NCI-H526 treated with DMSO at 0.1 percent for 48 hours (cell line): ENCODE measurements at places on chromosomes 6 and 20.

DNA sequence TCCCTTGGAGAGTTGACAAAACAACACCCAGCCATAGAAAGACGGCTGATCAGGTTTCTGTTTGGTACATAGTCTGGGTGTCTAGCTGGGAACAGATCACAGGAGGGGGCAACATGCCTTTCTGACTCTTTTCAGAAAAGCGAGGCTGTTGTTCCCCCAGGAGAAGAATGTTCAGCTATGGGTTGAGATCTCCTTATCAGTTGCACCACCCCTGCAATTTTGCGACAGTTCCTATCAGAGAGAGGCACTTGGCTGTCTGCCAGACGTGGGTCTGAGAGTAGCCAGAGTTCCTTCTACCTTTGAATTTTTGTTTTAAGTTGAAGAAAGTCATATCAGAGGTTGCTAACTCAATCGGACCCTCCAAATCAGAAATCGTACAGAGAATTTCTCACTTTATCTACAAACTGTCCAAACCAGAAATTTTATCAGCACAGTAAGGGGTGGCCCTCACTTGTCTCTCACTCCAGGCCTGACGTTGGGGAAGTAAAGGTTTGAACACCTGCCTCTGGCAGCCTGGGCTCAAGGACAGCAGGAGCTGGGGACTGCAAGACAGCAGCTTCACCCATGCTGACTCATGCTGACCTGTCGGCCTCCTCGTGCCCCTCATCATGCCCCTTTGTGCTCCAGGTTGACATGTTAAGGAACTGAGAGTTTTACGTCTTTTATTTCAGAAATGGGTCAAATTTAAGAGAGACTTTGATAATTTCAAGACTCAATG is 42.3 kb downstream of the TMC2 start:
- no peak for DNase-seq

GRCh38 chr6:158758941-158759479 is 60.2 kb downstream of the EZR start:
- DNase-seq = no peak

DNA sequence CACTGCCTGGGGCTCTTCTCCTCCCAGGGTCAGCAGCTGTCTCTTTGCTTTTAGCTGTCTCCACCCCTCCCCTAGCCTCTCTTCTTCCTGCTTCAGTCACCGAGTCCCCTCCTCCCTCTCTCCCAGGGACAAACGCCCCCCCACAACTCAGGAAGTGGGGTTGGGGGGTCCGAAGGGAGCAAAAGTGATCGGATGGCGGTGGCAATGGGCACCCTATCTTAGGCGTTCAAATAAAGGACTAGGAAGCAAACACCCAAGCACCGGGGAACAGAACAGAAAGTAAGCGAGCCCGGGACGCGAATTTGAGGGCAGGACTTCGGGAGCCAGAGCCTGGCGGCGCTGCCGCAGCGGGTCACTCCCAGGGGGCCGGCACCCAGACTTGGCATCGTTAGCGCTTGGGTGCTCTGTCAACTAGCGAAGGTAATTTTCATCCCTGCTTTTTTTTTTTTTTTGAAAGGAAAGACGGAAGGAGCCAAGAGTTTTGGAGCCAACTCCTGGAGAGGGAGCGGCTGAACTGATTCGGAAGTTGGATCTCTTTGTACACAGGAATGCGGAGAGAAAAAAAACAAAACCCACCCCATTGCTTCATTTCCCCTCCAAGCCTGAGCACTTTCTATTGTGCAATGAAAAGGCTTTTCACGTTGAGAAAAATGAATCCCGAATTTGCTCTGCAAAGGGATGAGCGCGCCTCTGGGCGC is 815 bp upstream of the ITPR3 start:
- no peak for DNase-seq

DNA sequence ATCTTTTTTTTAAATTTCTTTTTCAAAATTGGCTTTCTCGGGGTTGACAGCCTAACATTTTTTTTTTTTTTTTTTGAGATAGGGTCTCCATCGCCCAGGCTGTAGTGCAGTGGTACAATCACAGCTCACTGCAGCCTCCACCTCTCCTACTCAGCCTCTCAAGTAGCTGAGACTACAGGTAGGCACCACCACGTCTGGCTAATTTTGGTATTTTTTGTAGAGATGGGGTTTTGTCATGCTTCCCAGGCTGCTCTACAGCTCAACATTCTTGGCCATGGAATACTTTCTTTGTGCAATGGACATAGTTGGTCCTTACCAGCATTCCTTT is 6.4 kb upstream of the CTNNBL1 start:
- DNase-seq = no peak

DNA sequence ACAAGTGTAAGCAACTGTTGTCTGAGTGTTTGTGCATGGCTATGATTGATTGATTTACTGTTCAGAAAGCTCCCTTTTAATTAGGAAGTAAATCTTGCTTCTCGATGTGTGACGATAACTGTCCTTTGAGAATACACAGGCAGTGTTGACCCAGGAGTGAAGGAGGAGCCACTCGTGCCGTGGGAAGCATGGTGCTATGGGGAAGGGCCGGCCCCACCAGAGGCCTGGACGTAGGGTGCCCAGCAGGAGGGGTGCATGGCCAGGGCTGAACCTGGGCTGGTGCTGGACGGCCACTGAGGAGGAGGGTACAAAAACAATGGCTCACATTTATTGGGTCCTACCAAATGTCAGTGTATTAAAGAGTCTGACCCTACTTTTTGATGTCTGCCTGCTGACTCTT is 60.7 kb downstream of the ANKRD60 start:
- no peak for DNase-seq

DNA sequence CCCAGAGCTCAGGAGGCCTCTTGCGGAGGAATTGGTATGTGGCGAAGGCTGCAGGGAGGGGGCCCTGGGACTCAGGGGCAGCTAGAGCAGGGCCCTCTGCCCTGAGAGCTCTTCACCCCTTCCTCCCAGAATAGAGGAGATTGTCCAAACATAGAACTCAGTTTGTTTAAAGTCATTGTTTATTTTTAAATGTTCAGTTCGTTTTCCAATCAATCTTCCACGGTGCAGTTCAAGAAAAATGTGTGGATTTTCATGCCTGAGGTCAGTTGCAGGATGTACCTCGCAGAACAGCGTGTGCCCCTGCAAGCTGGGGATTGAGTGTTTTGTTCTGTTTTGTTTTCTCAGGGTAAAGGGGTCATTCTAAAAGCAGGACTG is 37.2 kb downstream of the MGME1 start:
- no peak for DNase-seq

GRCh38 chr6:44915111-44915510 is 413.0 kb upstream of the RUNX2 start:
- no peak for DNase-seq

- DNase-seq = no peak
Observed at GRCh38 chr6:151544453-151544852, 50.6 kb downstream of the CCDC170 start.

GRCh38 chr6:2885967-2886735 is 17.0 kb downstream of the SERPINB9 start:
- DNase-seq = peak; percentile 83

GRCh38 chr20:63765082-63765873 is 25.7 kb downstream of the SLC2A4RG start:
- no peak for DNase-seq

- DNase-seq = no peak
Observed at GRCh38 chr20:17807651-17808050, 107.9 kb downstream of the BANF2 start.

DNA sequence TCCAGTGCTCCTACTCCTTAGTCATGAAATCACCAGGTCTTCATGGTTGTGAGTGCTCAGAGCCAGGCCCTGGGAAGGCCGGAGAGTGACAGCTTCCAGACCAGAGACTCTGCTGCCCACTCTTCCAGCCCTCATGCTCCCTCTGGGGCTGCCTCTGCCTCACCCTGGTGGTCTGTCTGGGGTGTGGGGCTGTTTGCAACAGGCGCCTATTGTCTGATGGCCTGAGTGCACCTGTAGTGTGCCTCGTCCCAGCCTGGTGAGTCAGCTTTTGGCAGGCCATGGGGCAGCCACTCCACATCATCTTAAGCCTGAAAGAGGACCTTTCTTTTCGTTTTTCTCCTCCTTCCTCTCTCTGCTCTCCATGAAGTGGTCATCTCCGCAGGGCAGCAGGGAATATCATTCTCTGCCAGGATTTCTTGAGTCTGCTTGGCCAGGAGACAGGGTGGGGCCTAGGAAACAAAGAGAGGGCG is 173.8 kb downstream of the VEGFA start:
- no peak for DNase-seq

GRCh38 chr6:53203483-53203882 is 54.8 kb upstream of the GCM1 start:
- DNase-seq = no peak

GRCh38 chr6:152648105-152648504 is 10.9 kb upstream of the SYNE1 start:
- no peak for DNase-seq

- no peak for DNase-seq
Observed at GRCh38 chr20:3734111-3734843, 1.8 kb downstream of the HSPA12B start.

DNA sequence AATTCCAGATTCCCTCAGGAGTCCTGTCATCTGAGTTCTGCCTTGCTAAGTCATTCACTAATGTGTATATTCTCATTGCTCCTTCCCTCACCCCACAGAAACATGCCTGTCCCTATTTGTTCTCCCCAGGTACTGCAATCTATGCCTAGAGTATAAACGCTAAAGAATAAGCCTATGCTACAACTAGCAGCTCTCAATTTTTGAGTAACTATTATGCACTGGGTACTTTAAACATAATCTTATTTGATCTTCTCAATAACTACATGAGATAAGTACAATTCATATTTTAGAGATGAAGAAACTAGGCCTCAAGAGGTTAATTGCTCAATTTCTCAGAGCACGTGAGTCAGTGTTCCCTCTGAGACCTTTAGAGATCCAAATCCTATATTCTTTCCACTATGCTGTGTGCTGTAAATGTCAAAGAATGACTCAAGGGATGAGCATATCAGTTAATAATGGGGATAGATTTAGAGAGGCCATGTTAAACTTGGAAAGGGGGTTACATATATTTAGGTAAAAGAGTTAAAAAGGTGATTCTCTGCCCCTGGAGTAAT is 423.8 kb upstream of the ADGRB3 start:
- DNase-seq = no peak

DNA sequence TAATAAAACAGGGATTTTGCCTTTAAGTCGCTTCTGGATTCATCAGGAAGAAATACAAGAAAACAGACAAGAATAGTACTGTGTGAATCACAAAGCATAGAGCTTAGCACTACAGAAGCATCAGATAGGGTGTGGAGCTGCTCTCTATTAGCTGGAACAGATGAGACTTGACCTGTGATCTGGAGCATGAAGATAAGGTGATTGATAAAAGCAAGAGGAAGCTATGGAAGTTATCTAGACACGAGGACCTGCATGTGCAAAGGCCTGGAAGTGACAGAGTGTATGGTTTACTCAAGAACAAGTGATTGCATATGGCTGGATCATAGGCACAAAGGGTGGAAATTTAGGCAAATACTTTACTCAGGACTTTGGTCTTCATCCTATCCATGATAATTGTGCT is 112.9 kb upstream of the MLIP start:
- DNase-seq = no peak

- peak; percentile 33 for DNase-seq
Observed at GRCh38 chr6:16007146-16007545, 121.7 kb upstream of the MYLIP start.

DNA sequence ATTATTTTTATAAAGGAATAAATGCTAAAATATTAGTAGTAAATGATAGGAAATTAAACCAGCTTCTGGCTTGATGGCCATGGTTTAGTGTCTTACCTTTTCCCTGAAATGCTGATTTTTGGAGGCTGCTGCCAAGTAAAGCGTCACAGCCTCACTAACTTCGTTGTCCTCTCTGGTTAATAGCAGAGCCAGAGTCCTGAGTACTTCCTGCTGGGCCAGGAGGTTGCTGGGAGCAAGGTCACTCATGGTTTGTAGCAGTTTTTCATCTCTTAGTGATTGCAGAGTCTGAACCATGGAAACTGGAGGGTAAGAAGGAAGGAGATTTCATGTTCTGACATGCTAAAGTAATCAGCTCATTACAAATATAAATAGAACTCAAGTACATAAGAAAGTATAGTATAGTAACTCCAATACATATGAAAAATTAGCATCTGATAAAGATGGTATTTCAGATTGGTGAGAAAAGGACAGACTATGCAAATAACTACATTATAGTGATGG is 26.5 kb upstream of the ARMH2 start:
- DNase-seq = no peak

GRCh38 chr20:53202777-53203176 is 230.6 kb downstream of the TSHZ2 start:
- DNase-seq = no peak

- DNase-seq = no peak
Observed at GRCh38 chr6:10609038-10609437, 85.4 kb downstream of the C6orf52 start.
